ENCODE measurements at places on chromosomes 2 and 18.

DNA sequence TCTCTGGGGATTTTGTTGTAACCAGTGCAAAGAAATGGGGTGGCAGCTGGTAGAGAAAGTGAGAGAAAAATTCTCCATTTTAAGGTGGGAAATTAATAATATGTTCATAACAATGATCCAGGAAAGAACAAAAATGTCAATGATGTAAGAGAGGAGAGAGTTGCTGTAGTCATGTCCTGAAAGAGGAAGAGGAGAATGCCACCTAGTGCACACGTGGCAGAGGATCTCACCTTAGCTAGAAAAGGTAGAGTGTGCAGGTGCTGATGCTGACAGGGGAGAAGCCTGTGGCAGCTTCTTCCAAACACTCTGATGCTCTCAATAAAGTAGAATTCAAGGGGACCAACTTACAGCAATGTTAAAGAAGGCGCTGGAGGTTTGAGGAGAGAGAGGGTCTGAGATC is 282.9 kb upstream of the PKDCC start:
- DNase-seq, result no peak

DNA sequence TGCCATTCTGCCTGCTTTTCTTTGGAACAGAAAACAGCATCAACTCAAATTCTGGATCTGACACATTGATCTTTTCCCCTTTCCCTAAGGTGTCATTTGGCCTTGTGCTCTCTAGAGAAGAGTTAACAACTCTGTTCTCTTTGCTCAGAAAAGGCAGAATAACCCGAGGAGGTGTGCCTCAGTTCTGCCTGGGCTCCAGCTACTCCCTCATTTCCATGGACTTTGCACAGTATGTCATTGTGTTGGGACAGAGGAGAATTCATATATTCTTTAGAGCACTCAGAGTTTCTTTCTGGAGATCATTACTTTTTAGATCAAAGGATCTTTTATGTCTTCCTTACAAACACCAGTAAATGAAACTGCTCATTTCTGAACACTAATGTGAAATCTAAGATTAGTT is 249.1 kb downstream of the PHLPP1 start:
- no peak for DNase-seq

- DNase-seq, result no peak
Observed at GRCh38 chr18:3114026-3114425, 101.1 kb upstream of the LPIN2 start.

GRCh38 chr2:74694281-74694680 is 40.2 kb downstream of the SEMA4F start:
- DNase-seq, result no peak

DNA sequence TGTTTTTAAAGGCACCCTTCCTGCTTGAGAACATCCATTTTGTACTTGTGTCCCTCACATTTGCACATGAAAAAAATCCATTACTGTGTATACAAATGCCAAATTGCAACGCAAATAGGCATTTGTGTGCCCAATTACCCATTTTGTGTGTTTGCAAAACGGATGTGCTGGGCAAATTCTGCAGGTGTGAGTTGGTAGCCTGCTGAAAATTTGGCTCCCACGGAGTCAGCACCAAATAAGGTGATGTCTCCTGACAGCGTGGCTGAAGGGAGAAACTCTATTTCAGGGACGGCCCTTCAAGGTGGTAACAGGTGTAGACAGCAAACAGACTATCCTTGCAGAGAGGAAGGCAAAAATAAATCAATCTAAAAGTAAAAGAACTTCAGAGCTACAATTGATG is 661.1 kb downstream of the BCL11A start:
- DNase-seq, result peak; percentile 18

DNA sequence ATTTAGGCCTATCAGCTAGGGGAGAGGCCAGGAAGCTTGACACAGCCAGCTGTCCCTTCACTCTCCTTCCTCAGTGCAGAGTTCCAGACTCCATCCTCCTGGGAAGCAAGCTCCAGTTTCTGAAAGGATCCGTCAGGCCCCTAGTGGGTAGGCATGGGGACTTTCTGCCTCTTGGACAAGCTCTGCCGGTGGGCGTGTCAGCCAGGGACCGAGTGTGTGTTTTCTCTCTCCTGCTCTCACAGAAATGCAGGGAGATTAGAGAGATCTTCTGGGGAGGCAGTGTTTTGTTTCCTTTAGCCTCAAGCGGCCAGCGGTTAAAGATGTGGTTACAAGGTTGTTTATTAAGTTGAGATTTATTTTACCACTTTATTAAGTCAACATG is 29.9 kb upstream of the OTOS start:
- DNase-seq, result no peak

DNA sequence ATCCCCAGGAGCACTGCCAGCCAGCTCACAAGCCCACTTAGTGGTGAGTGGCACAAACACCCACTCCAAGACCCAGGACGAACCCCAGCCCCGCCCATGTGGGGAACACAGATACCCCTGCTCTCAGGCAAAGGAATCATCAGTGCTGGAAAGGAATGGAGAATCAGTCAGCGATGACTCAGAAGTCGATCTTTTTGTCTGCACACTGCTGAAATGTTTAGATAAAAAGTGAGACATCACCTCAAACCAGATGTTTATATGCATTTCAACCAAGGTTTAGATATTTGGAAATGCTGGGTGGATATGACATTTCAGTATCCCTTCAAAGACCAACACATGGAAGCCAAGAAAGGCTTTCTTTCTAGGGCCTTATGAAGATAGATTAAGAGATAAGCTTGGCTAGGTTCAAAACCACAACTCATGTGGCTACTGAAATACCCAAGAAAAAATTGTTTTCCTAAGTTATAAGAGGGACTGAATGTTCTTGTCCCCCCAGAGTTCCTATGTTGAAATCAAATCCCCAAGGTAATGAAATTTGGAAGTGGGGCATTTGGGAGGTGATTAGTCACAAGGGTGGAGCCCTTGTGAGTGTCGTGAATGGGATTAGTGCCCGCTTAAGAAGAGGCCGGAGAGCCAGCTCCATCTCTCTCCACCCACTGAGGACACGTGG is 43.7 kb downstream of the POU3F3 start:
- DNase-seq, result no peak

GRCh38 chr2:42823744-42824453 is 31.5 kb upstream of the HAAO start:
- DNase-seq, result no peak

- DNase-seq, result no peak
Observed at GRCh38 chr18:68466672-68467071, 248.2 kb downstream of the TMX3 start.

DNA sequence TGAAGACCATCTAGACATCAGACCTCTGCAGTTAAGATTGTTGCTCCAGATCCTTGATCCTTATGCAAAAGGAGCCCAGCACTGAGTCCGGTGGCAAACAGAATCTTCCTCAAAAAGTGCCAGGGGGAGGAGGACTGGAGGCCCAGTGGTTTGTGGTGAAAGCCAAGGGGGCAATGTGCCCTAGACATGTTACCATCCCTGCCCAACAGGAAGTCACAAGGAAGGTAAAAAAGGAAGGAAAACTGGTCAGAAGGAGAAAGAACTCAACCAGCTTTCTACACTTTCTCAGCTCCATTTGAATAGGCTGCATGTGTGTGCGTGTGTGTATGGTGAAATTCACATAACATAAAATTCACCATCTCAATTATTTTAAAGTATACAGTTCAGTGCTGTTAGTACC is 25.0 kb upstream of the KDM3A start:
- no peak for DNase-seq

DNA sequence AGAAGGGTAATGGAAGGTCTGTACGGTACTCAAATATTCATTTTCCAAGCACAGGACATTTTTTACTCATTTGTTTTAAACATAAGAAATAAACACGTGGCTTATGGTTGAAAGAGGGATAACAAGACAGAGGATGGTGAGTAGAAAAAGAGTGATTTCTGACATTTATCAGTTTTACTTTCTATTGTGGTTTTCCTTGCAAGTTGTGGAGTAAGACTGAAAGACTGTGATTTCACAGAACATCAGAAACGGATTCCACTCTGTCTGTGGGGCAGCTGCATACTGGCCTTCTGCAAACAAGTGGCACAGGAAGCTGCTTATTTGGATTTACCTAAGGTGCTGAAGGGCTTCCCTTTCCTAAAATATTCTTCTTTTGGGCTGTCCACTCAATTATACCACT is 122.2 kb upstream of the ITGB6 start:
- DNase-seq, result no peak

DNA sequence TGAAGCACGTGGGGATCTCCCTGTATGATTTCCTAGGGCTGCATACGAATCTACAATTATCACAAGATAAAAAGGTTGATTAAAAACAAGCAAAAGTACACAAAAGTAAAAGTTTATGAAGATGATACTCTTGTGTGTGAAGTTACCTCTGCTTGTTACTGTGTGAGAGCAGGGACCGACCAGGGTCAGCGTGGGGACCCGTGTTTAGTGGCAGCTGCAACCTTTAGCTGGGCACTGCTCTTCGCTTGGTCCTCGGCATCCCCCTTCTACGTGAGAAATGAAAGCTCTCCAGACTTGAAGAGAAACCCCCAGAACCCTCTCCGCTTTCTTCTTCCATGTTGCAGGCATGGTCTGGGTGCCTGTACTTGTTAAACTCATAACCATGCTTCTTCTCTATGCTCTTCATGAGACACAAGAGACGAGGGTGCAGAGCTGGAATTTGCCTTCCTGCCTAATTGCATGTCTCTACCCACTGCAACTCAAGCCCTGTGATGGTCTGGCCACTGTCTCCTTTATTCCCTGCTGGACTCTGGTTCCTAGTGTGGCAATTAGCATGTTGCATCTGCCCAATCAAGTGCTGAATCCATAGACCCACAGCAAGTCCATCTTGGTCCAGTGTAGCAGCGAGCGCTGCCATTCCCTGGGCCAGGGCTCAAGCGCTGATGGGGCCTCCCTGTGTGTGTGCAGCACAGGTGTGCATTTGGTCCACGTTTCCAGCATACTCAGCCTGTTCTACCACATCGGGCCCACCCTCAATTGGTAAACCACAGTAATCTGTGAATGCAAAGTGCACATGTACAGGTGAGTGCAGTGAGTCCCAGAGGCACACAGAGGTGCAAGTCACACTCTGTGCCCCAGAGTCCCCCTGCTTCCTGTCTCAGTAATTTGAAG is 88.5 kb downstream of the TWIST2 start:
- no peak for DNase-seq

GRCh38 chr2:81647715-81648230 is 1343.2 kb upstream of the LRRTM1 start:
- no peak for DNase-seq

- no peak for DNase-seq
Observed at GRCh38 chr2:201436141-201436540, 15.1 kb downstream of the TRAK2 start.

DNA sequence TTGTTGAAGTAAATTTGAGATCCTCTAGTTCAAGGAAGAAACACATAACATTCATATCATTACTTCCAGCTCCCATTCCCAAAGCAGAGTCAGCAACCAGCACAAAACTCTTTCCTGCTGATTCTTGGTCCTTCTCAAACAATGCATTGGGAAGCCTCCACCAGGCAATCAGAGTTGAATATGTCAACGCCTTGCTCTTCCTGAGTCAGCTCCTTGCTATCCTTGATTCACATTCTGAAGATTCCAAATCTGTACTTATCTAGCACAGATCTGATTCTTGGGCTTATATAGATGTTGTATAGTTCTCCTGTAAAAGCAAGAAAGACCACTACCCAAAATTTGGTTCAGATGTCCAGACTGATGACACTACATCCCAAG is 29.6 kb downstream of the CFAP210 start:
- no peak for DNase-seq

GRCh38 chr2:191635333-191636234 is 42.4 kb upstream of the NABP1 start:
- DNase-seq, result no peak

- DNase-seq, result no peak
Observed at GRCh38 chr2:99597616-99598015, 107.8 kb upstream of the REV1 start.

- no peak for DNase-seq
Observed at GRCh38 chr2:6181525-6181924, 489.3 kb downstream of the SOX11 start.

GRCh38 chr2:209505410-209505809 is 81.6 kb downstream of the MAP2 start:
- no peak for DNase-seq

- no peak for DNase-seq
Observed at GRCh38 chr18:31380912-31381311, 4.3 kb downstream of the DSG4 start.

DNA sequence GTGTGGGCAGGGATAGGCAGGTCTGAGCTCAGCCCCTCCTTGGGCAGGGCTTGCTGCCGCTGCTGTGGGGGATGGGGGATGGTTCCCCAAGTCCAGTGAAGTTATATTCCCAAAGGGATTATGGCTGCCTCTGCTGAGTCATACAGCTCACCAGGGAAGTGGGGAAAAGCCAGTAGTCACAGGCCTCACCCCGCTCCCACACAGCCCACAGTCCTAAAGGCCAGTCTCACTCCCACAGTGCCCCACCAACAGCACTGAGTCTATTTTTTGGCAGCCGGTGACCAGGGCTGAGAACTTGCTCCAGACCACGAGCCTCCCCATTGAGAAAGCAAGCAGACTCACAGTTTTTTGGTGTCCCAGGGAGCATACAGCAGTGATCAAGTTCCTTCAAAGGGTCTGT is 173.3 kb downstream of the OSR1 start:
- DNase-seq, result no peak

- DNase-seq, result no peak
Observed at GRCh38 chr2:73837847-73838585, 9.3 kb downstream of the STAMBP start.

GRCh38 chr2:205776139-205776538 is 93.8 kb downstream of the NRP2 start:
- DNase-seq, result no peak

DNA sequence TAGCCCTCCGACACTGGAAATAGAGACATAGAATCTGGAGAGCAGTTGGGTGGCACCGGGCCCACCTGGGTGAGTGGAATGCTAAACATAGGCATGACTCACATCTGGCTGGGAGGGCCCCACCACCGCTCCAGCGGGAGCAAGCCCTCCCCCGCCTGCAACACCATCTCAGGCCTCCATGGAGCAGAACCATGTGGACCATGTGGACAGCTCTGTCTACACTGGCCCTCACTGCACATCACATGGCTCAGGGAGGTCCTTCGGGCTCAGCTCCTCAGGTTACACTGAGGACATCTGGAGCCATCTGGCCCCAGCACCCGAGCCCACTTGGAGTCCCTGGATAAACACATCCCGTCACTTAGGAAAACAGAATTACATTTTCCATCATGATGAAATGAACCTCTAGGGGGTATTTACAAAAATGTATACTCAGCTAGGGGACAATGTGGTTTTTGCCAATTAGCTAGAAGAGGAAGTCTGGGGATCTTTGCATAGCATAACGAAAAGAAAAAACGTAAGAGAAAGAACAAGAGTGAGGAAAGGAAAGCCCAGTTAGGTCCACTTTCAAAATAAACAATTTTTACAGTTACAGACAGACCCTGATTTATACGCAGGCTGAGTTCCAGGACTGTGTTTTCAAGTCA is 30.7 kb upstream of the MLPH start:
- no peak for DNase-seq

DNA sequence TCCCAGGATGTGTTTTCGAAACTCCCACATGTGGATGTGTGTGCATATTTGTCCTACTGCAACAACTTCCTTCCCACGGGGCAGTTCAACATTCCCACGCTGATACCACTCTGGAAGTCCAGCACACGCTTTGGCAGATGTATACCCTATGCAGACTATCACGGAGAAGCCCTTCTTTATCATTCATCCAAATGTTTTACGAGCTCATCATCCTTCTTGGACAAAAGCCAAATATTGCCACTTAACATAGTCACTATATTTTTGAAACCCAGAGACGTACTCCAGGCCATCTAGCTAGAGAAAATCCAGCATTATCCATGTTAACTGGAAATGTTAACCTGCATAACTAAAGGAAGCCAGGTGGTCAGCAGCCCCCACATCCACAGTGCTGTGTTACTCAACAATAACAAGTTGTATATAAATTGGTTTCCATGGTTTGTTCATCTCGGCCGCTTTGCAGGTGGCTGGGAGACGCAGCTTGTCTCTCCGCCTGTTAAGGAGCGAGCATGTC is 131.5 kb downstream of the ZNF532 start:
- no peak for DNase-seq

All from NCI-H1436 treated with DMSO at 0.1 percent for 48 hours (cell line).